ENCODE measurements at places on chromosomes 11 and 22. TPM values are rescaled to one million over a fixed set of nuclear protein-coding genes. Genes with fewer than 3 reads are reported as not detected.

LIF gene
- total RNA-seq = 33.3 TPM

- peak; percentile 96 for DNase-seq
These were observed 50.9 kb upstream of the CDON start for GRCh38 chr11:126113515-126113957.

GRCh38 chr11:115590254-115590653 lies 86.0 kb upstream of the CADM1 start:
- no peak for DNase-seq

DNA sequence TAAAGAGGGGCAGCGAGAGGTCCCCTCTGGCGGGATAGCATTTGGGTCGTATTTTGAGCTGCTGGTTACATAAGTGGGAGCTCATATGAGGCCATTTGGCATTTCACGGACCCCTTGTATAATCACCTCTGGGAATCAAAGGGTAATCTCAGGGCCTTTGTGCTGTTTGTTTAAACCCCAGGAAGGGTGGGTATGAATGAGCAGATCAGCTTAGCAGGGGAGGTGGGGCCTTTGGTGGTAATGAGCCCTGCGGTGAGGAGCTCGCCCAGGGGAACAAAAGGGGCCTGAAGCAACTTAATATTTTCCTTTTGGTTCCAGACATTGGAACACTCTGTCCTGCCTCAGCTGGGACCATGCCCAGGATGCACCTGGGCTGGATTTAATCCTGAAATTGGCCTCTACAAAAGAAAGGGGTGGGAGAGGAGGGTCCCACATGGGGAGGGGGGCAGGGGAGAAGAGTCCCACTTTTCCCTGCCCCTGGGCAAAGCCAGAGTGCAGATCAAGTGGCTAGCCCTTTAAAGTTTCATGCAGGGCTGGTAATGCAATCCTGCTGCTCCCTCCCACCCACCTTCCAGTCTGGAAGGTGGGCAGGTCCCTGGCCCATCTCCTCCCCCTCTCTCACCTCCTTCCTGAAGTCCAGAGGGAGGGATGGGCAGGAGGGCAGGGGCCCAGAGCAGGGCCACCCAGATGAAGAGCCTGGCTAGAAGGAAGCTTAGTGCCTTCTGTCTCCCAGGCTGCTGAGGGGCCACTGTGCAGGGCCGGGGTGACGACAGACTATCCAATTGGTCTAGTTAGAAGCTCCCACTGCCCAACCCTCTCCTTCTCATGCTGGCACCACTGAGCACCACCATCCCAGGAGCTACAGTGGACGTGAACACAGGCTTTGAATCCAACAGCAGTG lies 10.5 kb downstream of the TSKU start:
- DNase-seq = peak; percentile 60

DNA sequence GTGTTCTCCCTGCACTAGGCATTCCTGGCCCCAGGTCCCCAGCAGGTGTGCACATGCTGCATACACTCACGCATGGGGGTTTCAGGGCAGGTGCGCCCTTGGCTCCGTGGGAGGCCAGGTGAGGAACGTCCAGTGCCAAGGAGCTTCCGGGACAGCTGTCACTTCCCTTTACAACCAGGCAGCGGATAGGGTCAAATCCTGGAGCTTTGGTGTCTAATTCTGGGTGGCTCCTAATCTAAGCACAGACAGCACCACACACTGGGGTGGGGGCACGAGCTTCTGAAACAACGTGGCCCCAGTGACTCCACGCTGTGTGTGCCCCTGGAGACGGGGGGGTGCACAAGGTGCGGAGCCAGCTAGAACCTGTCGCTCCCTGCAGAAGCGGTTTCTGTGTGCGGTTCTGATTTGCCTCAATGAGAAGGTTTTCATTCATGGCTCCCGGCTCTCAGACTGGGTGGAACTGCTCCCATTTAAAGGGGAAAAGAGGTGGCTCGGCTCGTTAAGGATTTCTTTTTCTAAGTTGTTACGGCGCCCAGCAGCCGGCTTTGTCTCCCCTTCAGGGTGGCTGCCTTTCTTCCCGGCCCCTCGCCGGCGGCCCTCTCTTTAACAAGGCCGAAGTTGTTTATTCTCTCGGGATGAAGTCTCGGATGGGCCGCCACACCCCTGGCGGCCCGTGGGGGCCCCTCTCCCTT lies 5.0 kb downstream of the CCND1 start:
- DNase-seq = no peak

MS4A13 gene
- total RNA-seq = not detected

DNA sequence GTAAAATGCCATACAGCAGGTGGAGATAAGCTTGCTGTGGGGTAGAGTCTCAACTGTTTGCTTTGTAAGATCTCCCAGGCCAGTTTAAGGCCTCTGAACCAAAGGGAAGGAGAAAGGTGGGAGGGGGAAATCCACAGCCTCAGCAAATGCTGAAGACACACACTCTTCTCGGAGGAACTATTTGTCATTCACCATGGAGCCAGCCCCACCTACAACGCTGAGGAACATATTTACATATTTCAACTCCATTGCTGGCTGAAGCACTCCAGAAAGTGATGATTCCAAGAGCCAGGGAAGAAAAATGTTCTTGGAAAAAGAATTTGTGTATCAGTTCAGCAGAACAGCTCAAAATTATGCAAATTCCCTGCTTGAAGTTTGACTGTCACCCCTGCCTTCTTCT lies 6.5 kb downstream of the TENM4 start:
- peak; percentile 19 for DNase-seq

LAYN gene
- total RNA-seq = 25.9 TPM

- no peak for DNase-seq
These were observed 250.0 kb downstream of the DYNC2H1 start for GRCh38 chr11:103359216-103359615.

C22orf15 gene
- not detected for total RNA-seq

UPK3A gene
- total RNA-seq = not detected

GRCh38 chr11:29129844-29130243 lies 887.0 kb downstream of the KCNA4 start:
- DNase-seq = no peak

PRRG4 gene
- 1.7 TPM for total RNA-seq

DNA sequence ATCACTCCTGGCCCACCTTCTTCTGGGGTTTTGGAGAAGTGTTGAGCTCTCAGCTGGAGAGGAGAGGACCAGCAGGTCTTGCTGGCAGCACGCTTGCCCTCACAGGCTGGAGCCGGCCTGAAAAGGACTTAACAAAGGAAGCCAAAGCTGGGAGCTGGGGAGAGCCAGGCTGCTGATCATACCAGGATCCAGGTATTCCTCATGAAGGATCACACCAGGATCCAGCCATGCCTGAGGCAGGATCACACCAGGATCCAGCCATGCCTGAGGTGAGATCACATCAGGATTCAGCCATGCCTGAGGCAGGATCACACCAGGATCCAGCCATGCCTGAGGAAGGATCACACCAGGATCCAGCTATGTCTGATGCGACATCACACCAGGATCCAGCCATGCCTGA lies 17.0 kb downstream of the MRGPRD start:
- DNase-seq = no peak

DNA sequence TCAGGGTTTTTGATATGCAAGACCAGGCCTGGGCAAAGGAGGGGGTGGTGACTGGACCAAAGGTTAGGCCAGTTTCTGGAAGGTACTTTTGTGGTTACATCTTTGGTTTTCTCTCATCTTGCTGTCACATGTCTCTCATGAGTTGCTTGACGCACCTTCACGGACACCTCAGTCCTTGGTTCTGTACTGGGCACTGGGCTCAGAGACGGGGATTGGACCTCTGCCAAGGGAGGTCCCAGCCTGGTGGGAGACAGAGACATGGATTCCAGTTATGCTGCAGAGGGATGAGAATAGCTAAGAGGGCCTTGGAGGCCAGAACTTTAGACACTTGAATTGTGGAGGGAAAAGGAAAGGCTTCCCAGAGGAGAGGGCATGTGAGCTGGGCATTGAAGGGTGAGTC lies 1.7 kb downstream of the USP35 start:
- DNase-seq = no peak

SYT12 gene
- 1.1 TPM for total RNA-seq

GRCh38 chr11:120547316-120547715 lies 35.8 kb downstream of the GRIK4 start:
- DNase-seq = peak; percentile 26

GRCh38 chr11:8807544-8808225 lies 103.3 kb upstream of the AKIP1 start:
- DNase-seq = peak; percentile 79

IGSF9B gene
- 1.3 TPM for total RNA-seq

DNA sequence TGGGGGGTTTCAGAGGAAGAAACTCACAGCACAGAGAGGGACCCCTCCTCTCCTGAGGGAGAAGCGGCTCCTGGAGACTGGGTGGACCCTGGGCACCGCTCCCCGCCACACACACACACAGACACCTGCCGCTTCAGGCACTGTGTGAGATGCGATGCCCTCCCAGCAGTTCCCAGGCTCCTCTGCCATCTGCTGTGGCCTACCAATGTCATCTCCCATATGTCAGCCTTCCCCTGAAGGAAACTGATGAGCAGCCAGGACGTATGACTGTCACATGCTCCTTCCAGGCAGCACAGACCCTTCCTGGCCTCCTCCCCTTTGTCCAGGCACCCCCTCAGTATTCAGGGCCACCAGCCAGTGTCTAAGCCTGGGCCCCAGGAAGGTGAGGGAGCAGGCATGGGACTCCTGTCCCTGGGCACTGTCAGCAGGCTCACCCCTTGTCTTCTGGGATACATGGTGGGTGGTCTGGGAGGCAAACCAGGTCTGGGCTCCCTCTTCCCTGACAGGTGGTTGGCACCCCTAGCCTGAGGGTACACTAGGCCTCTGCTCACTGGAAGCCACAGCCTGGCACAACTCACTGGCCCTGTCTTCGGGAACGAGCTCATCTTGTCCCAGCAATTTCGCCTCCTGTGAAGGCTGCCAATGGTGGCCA lies 11.8 kb upstream of the BCR start:
- DNase-seq = no peak

DNA sequence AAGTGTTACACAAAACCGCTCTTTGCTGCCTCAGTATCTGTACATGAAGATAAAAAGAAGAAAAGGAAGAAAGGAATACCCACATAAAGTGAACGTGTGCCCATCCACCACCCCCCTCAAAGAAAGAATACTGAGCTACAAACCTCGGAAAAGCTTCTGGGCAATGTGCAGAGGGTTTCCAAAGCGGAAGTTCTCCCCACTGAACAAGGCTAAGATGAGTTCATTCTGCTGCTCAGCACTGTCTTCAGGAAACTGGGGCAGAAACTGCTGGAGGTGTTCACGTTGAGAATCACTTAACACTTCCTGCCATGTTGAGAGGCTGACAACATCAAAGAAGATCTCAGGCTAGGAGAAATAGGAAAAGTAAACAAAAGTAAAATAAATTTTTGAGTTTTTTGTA lies 6.9 kb downstream of the NFRKB start:
- no peak for DNase-seq

VWCE gene
- not detected for total RNA-seq

DNA sequence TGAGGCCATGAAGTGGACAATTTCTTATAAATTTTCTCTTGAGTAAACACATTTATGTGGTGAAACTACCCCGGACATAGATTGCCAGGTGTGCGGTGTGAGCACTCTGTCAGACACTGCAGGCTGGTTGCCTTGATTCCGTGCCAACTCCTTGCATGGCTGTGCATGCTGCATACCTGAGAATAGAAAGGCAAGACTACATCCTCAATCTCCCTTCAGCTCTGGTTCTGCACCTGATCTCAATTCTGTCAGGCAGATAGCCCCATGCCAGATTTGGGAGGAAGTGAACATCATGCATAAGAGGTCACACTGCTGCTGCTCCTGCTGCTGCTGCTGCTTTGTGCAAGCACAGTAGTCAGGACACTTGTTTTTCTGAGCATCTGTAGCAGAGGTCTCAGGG lies 42.5 kb upstream of the DEUP1 start:
- DNase-seq = no peak

DNA sequence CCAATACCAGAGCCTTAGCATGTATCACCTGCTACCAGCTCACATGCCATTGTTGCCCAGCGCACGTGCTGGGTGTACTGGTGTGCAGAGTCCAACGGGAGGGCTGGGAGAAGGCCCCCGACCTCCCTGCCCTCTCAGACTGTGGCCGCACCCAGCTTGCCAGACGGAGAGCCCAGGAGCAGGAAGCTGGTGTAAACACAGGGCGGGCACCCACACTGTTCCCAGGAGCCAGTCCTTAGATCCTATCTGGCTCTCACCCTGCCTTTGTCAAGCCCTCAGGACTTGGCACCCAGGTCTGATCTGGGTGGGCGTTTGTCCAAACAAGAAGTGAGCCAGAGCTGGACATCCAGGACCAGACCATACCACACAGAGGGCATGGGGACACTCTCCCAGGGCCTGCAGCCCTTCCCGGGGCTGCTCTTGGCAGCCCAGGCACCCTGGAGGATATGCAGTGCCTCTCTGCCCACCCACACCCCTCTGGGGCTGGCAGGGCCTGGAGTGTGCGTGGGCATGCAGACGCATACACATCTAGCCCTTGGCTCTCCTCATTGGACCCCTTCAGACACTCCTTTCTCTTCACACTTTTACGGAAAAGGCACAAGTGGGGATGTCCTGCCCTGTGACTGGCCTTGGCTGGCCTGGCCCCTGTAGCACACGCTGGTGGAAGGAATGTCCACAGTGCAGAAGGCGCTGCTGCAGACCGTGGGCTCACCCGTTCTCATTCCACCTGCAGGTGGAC lies 19.9 kb upstream of the CLDN5 start:
- DNase-seq = no peak

Data from Daoy (cell line).